ENCODE measurements at places on chromosomes 4 and X.

DNA sequence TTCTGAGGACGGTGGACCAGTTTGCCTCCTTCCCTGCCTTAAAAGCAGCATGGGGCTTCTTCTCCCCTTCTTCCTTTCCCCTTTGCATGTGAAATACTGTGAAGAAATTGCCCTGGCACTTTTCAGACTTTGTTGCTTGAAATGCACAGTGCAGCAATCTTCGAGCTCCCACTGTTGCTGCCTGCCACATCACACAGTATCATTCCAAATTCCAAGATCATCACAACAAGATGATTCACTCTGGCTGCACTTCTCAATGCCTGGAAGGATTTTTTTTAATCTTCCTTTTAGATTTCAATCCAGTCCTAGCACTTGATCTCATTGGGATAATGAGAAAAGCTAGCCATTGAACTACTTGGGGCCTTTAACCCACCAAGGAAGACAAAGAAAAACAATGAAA, 255.3 kb downstream of the RAPGEF2 start:
- DNase-seq, result no peak

DNA sequence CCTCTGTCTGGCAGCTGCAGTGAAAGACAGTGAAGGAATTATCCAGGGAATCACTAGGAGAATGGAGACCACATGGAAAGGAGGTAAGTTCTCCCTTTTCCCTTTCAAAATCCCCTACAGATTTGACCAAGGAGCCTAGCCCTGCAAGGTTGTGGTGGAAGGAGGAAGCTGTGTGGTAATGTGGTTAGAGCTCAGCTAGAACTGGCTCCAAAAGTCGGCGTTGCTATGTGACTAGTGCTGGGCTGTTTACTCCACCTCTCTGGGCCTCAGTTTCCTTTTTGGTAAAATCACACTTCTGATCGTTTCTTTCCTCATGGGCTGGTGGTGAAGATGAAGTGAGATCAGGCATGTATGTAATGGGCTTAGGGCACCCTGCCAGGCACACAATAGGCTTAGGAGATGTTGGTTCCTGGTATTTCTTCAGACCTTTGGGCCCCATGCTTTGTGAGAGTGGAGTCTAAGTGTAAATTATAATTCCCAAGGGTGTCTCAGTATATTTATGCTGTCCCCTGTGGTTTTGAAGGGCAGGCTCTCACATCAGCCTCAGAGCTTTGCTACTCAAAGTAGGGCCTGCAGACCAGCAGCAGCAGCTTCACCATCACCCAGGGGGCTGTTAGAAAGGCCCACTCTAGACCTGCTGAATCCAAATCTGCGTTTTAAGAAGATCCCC, 183.7 kb upstream of the BCOR start:
- no peak for DNase-seq

GRCh38 chr4:172007889-172008288, 194.7 kb downstream of the GALNTL6 start:
- DNase-seq, result no peak

DNA sequence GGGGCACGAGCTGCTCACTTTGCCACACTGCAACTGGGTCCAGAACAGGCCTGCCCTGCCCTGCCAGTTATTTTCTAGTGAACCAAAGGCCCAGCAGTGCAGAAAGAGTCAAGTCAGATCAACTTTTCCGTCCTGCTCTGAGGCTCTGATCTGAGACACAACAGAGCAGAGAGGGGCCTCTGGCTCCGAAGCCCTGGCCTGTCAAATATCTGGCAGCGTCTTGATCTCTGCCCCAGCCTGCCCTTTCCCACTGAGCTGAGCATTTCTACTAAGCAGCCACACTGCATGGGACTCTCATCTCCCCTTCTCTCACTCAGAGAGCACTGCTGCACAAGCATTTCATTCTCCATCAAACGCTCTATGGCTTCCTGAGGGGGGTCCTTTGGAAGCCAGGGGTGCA, 11.8 kb downstream of the IGFBP7 start:
- DNase-seq, result no peak

- no peak for DNase-seq
Measured at GRCh38 chrX:134256684-134257083, 19.7 kb downstream of the CCDC160 start.

GRCh38 chr4:122623637-122624166, 2.8 kb upstream of the IL21 start:
- DNase-seq, result no peak

- no peak for DNase-seq
Measured at GRCh38 chr4:116122124-116122523, 963.3 kb downstream of the TRAM1L1 start.

GRCh38 chr4:140057701-140058100, 96.3 kb downstream of the MAML3 start:
- DNase-seq, result no peak

DNA sequence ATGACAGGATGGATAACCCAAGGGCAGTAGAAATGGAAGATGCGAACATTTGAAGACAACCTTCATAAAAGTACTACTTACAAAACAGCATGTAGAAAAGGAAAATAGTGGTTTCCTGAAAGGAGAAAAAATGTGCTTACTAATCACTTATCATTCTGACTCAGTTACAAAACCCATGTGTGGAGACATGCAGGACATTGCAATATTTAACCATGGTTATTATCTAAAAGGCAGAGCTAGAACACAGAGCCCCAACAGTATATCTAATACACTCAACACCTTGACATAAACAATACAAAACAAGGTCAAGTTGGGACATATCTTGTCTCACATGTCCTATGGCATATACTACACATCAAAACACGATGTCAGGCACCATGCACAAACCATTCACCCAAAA, 55.9 kb downstream of the EIF4E start:
- no peak for DNase-seq

GRCh38 chr4:143700416-143701352, at the start of gene FREM3:
TSS of gene FREM3 (minus strand) at chr4:143700675. CDS start at chr4:143700675, 0 bp downstream.
- DNase-seq, result no peak

DNA sequence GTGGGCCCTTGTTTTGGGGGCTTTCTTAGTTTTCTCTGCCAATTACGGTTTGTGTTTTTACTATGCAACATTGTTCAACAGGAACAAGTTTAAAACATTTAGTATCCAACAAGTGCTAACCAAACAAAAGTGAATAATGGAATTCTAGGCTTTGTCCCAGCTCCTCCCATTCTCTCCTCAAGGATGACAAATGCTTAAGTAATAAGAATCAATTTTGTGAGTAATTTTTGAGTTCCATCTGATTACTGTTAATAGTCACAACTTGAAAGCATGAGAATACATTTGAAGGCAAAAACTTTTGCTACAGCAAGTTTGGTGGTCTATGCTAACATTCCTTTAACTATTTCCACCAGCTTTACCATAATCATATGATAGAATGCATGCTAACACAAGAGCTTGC, 78.1 kb upstream of the HPGD start:
- no peak for DNase-seq

- no peak for DNase-seq
Measured at GRCh38 chrX:2888309-2888708, 40.8 kb downstream of the ARSD start.

DNA sequence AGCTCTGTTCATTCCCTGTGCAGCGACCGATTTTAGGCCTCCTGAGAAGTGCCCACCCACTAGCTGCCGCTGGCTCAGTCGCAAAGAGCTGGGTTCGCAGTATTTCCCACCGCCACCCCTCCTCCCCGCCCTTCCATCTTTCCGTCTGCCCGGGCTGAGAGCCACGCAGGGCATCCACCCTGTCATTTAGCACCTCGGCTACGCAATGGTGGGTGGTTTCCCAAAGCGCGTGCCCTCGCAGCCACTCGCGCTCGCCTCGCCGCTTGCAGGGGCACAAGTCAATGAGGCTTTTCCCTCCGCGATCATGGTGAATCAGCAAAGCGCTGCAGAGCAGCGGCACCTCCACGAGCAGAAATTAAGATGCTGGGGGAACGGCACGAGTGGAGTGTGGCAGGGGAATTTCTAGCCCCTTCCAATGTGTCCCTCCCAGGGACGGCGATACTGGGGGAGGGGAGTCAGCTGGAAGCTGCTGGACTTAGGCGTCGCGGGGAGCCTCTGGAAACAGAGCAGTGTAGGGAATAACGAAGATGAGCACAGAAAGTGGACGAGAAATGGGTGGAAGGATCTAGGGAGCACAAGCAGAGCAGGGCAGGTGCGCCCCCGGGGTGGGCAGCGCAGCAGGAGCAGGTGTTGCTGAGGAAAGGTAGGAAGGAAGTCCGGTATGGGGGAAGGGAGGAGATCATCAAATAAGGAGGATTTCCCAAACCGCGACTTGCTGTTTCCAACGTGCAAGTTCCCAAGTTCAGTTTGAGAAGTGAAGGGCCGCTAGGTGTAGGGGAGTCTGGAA, 2.4 kb upstream of the PTCHD1 start:
- no peak for DNase-seq

- no peak for DNase-seq
Measured at GRCh38 chr4:185852961-185853360, 41.0 kb upstream of the SORBS2 start.

- no peak for DNase-seq
Measured at GRCh38 chrX:79452881-79453280, 85.7 kb upstream of the ITM2A start.

DNA sequence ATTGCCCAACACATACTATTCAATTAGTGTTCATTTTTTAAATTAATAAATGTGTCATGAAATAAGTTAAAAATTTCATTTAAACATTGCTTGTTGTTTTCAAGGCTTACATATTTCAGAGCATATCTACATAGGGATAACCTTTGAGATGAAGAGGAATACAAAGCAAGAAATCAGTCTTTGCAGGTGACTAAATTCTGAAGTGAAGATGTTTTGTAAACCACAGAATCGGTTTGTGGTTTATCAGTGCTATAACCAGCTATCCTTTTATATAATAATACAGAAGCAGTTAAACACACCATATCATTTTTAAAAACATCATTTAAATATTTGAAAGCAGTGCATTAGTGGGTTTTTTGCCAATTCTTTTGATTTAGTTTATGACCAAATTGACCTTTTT, 26.9 kb downstream of the FAM241A start:
- DNase-seq, result no peak

DNA sequence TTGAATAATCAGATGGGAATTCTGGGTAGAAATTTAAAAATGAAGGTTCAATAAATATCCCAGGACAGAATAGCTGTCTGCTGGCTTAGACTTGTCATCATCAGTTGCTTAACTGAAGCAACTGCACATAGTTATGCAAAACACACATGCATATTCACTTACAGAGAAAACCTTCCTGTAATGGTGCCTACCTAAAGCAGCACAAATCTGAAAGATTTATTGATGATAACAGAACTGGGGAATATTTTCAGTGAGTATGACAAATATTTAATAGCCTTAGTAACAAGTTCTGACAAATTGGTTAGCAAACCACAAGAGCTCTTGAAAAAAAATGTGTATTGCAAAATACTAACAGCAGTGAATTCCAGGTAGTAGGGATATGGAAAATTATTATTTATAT, 606.8 kb upstream of the BOD1L1 start:
- DNase-seq, result no peak

DNA sequence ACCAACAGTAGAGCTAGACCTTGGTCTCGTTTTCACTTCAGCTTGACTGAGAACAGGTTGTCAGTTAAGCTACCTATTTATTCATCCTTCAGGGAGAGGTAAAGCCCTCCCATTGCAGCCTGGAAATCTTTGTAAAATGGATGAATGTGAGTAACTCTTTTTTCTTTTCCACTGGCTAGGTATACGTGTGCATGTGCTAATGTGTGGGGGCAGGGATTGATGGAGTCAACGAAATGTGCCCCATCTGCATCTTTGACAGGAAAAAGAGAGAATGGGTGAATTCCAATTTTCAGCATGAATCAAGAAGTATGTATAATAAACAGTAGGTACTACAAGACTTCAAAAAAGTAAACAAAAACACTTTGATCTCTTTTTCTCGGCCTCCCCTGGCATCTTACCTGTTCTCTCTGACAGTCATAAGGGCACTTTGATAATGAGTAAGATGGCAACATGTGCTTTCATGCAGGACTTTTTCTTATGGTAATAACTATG, at the start of gene IL21:
Gene IL21 (minus strand): TSS at position 51 of the 492 bp plus-strand sequence. CDS start 55 bp downstream, outside the sequence.
- no peak for DNase-seq

GRCh38 chrX:65451663-65452062, 82.9 kb downstream of the LAS1L start:
- no peak for DNase-seq

DNA sequence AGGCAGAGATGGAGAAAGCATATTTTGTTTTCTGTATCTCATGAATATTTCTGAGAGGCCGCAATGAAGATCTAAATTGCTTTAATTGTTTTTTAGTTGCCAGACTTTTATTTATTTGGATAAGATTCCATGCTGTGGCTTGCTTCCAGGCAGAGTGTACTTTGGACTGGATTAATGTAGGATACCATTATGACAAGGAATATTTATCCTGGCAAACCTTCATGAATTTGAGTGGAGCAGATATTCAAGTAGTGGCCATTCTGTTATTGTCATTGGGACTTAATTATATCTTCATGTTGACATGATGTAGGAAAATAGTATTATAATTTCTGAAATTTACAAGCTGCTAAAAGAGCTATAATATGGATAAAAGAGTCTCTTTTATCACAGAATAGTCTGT, 182.9 kb downstream of the C4orf33 start:
- no peak for DNase-seq

DNA sequence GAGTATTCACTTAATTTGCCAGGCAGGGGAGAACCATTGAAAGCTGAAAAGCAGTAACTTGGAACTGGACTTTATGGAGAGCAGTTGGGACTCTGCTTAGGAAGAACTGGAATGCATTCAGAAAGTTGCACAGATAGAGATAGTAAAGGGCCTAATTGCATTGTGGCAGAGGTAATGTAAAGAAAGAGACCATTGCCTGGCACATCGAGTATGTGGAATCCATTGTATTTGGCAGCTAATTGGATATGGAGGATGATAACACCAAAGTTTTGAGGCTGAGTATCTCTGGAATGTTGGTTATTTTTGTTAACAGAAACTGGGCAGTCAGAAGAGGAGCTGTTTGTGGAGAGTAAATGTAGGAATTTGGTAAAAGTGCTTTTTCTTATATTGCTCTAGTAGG, 169.9 kb downstream of the BMPR1B start:
- DNase-seq, result no peak

DNA sequence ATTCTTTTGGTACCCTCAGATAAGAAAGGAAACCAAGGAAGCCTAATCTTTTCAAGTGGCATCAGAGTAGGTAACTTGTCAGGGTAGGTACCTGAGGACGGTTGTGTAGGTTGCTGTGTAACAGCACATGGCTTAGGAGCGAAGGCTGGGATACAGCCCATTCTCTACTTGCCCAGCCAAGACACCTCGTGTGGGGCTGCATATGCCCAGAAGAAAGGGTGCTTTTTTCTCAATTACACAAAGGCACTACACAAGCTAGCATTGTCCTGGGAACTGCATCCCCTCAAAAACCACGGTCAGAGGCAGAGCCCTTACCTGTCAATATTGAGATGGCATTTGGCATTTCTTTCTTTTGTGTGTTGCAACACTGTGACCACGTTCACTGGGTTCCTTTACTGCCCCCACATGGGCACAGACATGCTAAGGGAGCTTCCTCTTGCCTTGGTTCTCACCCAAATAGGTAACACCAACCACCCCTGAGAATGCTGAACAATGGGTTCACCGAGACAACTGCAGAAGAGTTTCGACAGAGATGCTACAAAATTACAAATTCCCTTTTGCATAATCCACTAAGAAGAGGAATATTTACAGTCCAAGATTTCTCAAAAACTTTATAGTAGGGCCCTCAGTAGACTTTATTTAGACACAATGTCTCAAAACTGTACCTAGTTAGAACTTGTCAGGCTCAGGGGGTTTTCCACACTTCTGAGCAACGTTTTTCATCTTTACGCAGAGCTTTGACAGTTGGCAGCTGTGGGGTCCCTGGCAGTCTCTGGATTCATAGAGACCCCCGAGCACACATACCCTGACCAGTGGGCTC, 35.8 kb upstream of the TNIP3 start:
- peak; percentile 81 for DNase-seq
